Activated naive CD4-positive, alpha-beta T cell treated with anti-CD3 and anti-CD28 coated beads, Interleukin-2, amount 50 U/mL, for 16 hours (primary cell): ENCODE measurements at places on chromosomes 1 and 21.

DNA sequence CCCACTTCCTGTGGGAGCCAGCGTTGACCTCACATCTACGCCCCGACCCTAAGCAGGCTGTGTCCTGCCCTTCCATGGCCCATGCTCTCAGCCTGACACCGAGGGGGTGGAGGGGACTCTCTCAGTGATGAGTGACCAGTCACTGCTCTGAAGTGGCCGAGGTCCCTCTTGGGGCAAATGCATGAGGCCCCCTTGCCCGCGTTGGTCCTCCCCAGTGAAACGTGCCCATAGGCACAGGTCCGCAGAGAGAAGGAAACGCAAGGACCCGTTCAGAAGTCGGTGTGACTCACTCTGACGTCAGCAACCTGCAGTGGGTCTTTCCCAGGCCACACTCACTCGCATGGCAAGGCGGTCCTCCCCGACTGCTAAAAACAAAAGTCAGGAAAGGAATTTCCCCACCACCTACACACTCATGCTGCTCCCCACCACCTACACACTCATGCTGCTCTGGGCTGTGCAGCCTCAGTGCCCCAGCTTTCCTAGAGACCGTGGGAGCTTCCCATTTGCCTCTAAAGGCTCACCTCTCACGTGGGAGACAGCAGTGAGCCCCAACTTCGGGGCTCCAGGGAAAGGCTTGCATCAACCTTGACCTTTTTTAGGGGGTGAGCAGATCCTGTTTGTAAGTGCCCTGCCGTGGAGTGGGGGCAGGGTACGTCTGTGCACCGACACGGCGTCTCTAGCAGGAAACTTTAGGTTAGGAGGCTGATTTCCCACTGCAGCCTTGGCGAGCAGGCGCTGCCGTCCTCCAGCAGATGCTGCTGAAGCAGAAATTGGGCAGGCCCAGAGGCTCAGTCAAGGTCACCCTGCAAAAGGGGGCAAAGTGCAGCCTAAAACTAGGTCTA, 11.4 kb downstream of the UBASH3A start:
- peak; percentile 93 for DNase-seq

GRCh38 chr1:213571843-213572242, 415.9 kb upstream of the PROX1 start:
- DNase-seq, result no peak

GRCh38 chr1:11858968-11859871, 475 bp upstream of the NPPB start:
- DNase-seq, result peak; percentile 72

DNA sequence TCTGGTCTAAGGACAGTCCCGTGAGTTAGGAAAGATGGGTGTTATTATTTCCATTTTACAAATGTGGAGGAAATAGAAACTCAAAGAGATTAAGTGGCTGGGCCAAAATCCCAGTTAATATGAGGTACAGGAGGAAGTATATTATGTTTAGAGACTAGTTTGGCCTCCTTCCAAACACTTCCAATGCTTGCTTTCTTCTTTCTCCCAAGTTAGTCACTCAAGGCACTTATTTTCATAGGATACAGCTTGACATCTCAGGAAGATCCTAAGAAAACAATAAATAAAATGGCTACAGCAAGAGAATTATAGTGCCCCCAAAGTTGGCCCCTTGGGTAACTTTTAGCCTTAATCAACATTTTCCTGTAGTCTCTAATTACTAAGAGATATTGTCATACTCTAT, 47.5 kb upstream of the IPO9 start:
- no peak for DNase-seq

DNA sequence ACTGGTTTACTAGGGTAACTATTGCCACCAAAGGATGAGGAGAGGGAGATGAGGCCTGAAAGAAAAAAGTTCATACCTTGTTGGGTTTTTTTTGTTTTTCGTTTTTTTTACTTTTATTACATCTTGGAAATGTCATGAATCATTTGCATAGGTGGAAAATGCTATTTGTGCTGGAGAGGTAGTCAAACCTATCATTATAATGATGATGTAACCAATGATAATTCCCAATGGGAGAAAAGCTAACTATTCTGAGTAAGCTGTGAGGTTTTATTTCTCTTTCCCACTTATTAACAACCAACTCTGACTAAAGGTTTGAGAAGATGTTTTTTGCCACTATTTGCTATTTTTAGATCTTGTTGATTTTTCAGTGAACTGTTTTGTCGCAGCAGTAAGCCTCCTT, 29.0 kb downstream of the SH3GLB1 start:
- DNase-seq, result no peak

GRCh38 chr21:45866551-45866950, 115.0 kb upstream of the COL6A1 start:
- no peak for DNase-seq

GRCh38 chr1:232909752-232910151, 40.7 kb upstream of the NTPCR start:
- DNase-seq, result no peak

GRCh38 chr1:8023287-8023994, 2.7 kb downstream of the ERRFI1 start:
- no peak for DNase-seq
